ENCODE measurements at places on chromosomes 6 and 20.

DNA sequence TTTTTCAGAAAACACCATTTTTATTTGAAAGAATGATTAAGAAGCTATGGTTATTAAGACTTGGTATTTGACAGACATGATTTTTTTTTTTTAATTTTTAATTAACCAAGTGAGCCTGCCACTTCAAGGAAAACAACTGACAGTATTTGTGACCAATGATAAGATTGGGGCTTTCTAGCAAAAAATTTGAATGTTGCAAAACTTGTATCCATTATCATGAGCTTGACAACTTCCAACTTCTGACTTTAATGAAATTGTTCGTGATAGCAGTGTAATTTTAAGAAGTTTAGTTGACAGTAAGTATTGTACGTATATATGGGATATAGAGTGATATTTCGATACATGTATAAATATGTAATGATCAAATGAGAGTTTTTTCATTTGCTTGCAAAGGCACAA is 21.6 kb upstream of the POM121L2 start:
- no peak for DNase-seq

- no peak for DNase-seq
Observed at GRCh38 chr6:170140129-170140528, 150.7 kb downstream of the DLL1 start.

GRCh38 chr6:89146718-89147700 is 1.2 kb downstream of the PM20D2 start:
- DNase-seq: peak; percentile 39

DNA sequence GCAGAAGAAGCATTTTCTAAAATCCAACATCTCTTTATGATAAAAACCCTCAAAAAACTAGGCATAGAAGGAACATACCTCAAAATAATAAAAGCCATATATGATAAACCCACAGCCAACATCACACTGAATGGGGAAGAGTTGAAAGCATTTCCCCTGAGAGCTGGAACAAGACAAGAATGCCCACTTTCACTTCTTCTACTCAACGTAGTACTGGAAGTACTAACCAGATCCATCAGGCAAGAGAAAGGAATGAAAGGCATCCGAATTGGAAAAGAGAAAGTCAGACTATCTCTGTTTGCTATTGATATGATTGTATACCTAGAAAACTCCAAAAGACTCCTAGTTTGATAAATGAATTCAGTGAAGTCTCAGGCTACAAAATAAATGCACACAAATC is 7.9 kb upstream of the CDK19 start:
- DNase-seq: no peak

DNA sequence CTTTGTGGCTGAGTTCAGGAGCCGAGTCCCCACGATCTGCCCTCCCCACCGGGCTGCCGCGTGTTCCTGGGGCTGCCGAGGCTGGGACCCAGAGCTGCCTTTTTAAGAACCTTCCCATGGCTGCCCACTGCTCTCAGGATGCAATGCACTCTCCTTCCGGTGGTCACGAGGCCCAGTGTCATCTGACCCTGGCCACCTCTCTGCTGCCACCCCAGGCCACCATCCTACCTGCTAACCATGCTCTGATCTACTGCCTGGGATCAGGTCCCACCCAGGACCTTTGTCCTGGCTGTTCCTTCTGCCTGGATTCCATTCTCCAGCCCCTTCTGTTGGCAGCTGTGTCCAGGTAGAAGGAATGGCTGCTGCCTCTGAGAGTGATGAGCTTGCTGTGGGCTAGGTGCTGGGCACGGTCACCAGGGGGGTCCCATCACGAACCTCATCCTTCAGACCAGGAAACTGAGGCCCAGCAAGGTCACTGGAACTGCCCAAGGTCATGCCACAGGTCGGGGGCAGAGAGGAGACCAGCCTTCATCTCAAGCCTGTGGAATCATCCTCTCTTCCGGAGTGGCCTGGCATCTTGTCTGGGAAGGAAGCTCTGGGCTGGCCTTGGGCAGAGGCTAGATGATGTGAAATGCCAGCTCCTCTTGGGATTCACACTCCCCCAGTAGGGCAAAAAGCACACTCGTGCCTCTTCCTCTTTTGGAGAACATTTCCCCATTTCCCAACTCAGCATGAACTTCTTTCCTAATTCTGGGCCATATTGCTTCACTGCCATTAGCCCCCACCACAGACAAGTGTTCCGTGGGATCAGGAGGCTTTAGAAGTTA is 20.5 kb downstream of the PCK1 start:
- no peak for DNase-seq

DNA sequence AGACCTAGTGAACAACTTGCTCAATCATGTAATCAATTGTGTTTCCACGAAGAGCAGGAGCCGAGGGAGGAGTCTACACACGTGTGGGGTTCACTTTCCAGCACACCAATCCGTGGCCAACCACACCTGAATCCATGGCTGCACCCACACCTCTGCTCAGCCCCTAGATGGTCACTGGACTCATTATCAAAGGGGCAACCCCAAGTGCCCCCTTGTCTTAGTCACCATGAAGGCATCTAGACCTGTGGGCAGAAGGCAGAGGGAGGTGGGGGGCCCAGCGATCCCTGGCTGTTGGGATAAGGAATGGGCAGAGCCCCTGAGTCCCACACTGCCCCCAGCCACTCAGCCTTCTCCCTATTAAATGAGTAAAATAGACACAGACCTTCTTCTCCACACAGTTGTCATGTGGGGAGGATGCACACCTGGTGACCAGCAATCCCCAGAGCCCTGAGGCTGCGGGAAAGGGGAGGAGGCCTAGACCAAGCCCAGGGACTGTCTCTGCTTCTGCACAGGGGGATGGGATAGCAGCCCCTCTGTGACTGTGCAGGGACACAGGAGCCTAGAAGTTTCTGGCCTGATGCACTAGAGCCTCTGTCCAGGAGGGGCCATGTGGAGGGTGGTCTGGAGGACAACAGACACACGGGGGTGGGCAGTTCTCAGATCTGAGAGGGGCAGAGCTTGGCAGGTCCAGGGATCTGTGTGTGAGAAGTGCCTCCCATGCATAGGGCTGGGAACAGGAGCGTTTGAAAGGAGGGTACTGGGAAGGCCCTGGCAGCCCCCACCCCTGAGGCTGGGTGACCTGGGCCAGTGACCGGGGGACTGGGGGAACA is 1.9 kb upstream of the RAET1L start:
- no peak for DNase-seq
